Frontal cortex (tissue), 4 donors: ENCODE measurements at places on chromosomes 12 and 14. TPM values are rescaled to one million over a fixed set of nuclear protein-coding genes. Genes with fewer than 3 reads are reported as not detected.

- peak; percentile 34 for DNase-seq
Measured at GRCh38 chr14:95875831-95876760, 536 bp upstream of the TUNAR start.

TMPRSS12 gene
- not detected for total RNA-seq

GRCh38 chr12:12384571-12385340, 27.9 kb downstream of the BORCS5 start:
- DNase-seq, result no peak

DNA sequence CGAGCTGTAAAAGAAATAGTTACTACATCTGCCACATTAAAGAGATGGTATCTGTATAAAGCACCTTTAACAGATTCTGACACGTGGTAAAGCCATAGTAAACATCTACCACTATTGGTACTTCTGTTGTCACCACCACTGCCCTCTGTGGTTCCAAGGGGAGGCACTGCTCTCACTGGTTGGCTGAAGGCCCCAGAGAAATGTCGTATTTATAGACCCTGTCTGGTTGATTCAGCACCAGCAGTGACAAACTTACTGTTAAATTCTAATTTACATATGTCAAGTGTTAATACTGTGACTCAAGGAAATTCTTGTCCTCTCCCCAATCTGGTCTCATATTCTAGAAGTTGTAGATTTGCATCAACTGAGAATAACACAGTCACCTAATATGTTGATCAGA, 281.1 kb downstream of the ERC1 start:
- no peak for DNase-seq
